ENCODE measurements at places on chromosomes 16 and 17.

DNA sequence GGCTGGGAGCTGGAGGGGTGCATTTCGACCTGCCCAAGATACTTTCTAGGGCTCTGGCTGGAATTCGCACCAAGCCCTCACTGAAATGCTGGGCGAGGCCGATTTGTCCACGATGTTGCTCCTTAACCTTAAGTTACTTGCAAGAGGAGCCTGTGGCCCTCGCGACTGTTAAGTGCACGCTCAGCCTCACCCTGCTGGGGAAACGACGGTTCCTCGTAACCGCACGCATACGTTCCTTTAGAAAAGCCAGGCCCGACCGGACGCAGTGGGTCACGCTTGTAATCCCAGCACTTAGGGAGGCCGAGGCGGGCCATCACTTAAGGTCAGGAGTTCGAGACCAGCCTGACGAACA lies 607 bp upstream of the NCOR1 start:
- no peak for DNase-seq

- no peak for DNase-seq
These were observed 2.5 kb downstream of the SLC12A4 start for GRCh38 chr16:67965668-67966548.

DNA sequence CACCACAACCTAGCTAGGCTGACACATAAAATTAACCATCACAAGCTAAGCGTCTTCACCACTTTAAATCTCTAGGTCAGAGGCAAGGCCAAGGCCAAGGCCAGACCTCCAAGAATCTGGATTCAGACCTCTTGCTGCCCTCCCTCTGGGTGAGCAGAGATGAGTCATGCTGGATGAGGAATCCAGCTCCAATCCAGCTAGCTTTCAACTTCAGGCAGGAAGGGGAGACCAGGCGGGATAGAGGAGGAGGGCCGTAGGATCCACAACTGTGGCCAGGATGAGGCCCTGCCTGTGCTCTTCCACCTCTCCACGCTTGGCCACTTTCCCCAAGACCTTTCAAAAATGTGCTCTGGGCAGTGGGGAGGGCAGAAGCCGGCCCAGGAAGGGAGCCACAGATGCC lies 14.7 kb downstream of the LRRC75A start:
- DNase-seq: no peak

DNA sequence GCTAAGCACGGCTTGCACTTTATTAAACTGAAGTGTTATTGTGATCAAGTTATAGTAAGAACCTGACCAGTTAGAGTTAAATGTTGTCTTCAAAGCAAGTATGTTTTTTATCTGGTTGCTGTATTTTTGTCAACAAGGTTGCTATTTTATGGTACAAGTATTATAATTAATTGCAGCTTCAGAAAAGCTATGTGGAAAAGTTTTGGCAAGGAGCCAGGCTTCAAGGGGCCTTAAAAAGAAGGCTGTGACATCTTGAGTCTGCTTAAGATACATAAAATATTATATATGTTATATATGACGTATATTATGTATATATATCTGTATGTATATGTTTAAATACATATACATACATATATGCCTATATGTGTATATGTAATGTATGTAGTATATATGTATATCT lies 1461.2 kb upstream of the CDH8 start:
- no peak for DNase-seq
